ENCODE measurements at places on chromosomes 2 and 18.
A peak's percentile ranks its signal among the peaks of the same experiment; 100 is the strongest.

GRCh38 chr2:172931918-172932520 is 143.6 kb upstream of the MAP3K20 start:
- DNase-seq, result peak; percentile 55

- peak; percentile 12 for DNase-seq
Measured at GRCh38 chr2:173278794-173279526, 75.7 kb upstream of the CDCA7 start.

- DNase-seq, result peak; percentile 97
Measured at GRCh38 chr2:179106676-179107428, 56.9 kb upstream of the CCDC141 start.

DNA sequence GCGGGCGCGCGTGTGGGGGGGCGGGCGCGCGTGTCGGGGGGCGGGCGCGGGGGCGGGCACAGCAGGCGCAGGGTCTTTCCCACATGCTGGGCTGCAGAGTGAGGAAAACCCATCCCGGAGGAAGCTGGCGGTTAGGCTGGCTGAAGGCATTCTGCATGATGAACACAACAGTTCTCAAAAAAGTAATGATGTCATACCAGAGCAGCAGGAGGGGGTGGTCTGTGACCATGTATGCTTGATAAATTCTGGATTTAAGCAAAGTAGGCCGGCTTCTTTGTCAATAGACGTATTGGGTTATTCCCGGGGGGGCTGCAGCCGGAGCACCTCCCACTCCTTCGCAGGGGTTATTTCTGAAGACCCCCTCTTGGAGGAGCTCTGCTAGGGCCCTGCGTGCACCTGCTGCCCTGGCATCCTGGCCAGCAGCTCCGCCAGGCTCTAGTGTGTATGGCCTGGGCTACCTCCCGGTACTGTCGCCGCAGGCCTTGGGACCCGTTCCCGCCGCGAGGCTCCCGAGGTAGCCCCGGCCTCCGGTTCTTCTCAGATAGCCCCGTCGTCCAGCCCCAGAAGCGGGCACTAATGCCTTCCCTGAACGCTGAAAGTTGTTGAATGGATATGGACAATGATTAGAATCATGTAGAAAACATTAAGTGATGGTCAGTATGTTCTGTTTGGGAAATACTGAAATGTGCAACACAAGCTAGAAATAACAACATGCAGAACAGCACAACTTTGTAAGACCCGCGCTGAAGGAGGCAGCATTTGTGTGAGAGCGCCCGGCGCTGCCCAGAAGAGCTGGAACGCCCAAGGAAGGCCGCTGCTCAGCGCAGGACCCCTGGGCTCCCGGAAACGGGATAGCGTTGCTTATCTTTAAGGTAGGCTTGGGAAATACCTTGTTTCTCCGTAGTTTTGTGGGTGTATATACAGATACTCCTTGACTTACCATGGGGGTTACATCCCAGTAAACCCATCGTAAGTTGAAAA is 101.4 kb upstream of the RAB6C start:
- peak; percentile 57 for DNase-seq

- DNase-seq, result peak; percentile 83
Measured at GRCh38 chr2:188512456-188512855, 220.8 kb downstream of the GULP1 start.

- DNase-seq, result no peak
Measured at GRCh38 chr2:17719562-17720371, 33.8 kb downstream of the SMC6 start.

DNA sequence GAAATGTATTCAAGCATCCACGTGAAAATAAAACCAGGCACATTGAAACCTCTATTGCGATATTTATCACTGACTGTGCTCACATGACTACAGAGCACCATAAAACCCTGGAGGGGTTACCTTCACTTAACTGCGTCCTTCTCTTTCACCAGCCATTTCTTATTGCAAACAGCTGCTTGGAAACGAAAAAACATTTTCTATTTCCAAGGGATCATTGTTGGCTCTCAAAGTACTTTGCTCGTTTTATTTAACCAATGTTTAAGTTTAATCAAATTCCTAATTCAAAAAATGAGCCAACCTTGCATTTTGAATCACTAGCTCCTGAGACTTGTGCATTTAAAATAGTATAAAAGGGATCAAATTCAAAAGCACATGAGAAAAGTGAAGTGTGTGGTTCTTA is 134.4 kb downstream of the OSR1 start:
- DNase-seq, result no peak

DNA sequence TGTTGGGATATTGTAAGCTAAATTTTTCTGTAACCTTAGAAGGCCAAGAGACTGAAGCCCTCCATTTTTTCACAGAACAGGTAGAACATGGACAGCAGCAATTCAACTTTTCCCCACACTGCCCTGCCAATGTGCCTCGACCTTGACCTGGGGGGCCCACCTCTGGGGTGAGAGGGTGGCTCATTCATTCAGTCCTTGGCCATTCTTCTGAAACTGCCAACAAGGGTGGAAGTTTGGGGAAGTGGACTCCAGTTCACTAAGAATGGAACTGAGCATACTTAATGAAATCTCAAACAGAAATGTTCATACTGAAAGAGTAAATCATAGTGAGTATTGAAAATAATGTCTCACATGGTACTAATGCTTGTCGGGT is 1.1 kb downstream of the EEF1B2 start:
- DNase-seq, result no peak

DNA sequence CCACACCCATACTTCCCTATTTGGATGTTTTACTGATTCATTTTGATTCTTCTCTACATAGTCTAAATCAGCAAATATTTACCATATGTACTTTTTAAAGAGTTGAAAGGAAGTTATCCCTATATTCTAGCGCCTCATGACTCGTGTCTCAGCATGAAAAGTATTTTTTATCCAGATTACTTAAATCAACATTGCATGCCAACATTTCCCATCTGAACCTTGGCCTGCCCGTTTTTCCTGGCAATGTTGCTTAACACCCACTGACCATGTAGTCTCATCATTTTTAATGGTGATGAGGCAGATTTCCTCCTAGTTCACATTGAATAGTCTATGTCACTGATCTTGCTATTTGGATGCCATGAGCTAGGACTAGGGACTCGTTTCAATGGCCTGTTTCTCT is 13.2 kb upstream of the SCYGR5 start:
- DNase-seq, result peak; percentile 34

- DNase-seq, result peak; percentile 91
Measured at GRCh38 chr2:174593574-174594203, 3.9 kb downstream of the WIPF1 start.

DNA sequence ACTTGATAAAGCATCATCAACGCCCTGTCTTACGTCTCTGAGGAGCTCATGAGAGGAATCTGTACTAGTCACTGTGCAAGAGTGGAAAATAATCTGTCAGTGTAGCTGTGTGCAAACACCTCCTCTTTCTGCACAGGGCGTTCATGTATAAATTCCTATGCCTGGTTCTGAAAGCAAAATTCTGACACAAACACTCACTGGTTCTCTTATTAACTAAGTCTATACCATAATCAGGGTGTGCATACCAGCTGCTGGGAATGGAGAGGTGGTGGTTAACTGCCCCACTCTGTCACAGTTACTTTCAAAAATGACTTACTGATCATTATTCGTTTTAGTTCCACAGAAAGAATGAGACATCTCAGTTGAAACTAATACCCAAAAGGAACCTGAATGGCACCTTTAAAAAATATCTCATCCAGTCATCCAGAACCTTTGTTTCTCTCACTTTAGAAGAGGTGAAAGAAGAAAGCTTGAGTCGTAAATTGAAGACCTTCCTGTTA is 35.7 kb downstream of the STK39 start:
- peak; percentile 47 for DNase-seq

Measured in fibroblast of lung (primary cell).